ENCODE measurements at places on chromosomes 1 and 21.

DNA sequence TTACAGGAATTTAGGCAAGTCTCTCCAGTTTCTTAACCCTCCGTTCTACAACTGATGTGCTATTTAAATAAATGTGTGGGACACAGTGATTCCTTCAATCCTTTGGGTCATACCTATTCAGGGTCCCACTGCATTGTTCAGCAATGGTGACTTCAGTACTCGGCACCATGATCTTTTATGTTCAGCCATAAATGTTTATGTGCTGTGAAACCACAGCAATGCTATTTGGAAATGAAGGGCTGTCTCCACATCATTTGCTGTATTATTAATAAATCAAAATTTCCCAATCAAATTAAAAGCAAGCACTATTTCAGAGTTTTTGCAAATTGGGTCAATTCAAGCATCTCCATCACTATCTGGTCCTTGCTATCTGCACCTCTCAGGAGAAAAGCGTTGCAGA is 84.8 kb downstream of the NR5A2 start:
- DNase-seq: no peak

GRCh38 chr1:206714331-206715058 is 29.8 kb downstream of the MAPKAPK2 start:
- DNase-seq: no peak

DNA sequence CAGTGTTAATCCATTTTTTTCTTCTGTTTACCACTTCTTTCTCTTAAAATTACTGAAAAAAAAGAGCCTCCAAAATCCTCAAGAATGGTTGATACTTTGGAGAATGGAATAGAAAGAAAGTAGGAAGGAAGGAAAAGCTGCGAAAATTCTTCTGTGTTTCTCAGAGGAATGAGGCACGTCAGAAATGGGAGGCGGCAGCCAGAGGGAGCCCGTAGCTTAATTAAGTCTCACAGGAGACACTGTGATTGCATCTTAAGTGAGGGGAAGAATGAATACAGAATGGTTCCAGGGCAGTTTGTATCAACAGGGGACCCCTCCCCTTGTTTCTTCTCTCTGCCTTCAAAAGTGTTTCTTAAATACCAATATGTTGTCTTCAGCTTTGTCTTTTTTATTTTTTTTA is 1099.5 kb downstream of the PLA2G4A start:
- no peak for DNase-seq

- DNase-seq: no peak
These were observed 29.0 kb downstream of the SH3GLB1 start for GRCh38 chr1:86733340-86733739.

- DNase-seq: no peak
These were observed 88.0 kb upstream of the SLFNL1 start for GRCh38 chr1:41109310-41110197.

GRCh38 chr21:27122686-27123085 is 155.8 kb upstream of the ADAMTS5 start:
- no peak for DNase-seq

- no peak for DNase-seq
These were observed 828.5 kb upstream of the ADAMTS5 start for GRCh38 chr21:27795418-27795817.

DNA sequence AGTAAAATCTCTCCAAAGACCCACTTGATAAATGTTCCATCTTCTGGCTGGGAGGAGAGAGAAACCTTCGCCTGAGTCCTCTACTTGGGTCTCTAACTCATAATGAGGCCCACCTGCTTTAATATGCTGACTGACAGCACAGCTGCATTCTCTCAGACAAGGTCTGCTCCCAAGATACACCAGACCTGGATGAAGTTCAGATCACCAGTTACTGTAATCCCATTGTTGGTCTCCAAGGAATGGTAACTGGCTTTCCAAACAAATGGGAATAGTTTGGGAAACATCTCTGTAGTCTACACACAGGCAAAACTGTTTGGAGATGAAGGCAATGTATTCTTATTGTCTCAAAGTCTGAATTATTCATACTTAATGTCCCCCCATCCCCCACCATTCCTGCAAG is 27.9 kb upstream of the COL24A1 start:
- no peak for DNase-seq

DNA sequence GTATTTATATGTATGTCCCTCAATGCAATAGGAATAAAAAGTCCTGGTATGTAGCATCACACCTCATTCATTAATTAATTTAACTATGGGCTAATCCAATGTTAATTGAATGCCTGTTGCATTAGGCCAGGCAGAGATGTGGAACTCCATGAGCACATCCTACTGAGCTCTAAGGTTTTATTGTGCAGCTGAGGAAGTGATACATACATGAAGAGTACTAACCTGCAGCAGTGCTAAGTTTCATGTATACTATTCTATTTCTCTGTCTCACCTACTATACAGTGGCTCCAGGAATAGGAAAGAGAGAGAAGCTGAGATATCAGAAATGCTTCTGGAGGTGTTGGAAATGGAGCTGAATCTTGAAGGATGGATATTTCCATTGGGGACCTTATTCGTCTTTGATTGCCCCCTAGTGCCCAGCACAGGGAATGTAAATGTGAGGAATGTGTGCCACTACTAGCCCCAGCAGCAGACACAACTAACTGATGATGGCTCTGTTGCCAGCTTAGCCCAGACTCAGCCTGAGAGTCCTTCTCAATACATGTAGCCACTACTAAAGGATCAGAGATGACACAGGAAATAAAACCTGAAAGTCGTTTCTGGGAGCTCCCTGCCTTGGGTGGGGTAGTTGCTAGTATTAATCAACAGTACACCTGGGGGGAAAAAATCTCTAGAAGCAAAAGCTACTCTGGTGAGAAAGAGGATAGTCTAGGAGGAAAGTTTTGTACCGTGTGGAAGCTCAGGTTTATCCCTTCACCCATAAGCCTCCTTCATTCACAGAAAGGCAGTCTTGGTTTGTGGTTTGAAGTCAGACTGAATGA is 173.3 kb upstream of the FOXD3 start:
- DNase-seq: no peak

DNA sequence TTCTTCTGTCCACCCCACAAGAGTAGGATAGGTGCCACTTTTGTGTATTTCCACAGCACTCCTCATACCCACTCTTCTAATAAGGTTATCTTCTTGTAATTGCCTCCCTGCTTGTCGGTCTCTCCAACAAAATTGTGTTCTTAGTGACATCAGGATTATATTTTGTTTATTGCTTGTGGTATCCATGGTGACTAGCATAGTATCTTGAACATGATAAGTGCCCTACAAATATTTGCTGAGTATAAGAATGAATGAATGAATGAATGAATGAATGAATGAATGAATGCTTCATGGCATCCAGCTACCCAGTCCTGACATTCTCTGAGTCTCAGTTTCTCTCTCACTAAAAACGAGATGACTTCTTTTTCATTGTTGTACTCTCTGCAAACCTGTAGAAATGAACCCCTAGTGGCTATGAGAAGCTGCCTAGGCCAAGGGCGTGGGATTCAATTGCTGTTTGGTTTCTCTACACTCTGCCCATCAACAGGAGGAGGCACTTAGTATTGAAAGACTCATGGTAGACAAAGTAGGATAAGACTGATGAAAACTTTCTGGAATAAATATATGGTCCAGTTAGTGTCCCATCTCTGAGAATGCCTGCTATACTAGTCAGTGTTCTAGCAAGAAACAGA is 121.0 kb downstream of the TMEM53 start:
- no peak for DNase-seq

DNA sequence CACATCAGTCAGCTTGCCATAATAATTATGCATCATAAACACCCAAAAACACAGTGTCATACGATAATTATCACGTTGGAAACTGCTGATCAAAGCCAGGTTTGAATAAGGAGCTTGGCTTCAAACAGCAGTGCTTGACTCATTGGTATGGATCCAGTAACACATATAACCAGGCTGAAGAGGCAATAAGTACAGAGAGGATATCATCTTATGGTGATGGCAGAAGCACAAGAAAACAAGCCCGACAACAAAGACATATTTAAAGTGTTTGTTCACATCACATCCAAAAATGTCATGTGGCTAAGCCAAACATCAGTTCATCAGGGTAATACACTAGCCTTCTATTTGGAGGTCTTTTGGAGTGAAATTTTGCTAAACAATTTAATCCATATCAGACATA is 389.7 kb downstream of the NCAM2 start:
- no peak for DNase-seq

DNA sequence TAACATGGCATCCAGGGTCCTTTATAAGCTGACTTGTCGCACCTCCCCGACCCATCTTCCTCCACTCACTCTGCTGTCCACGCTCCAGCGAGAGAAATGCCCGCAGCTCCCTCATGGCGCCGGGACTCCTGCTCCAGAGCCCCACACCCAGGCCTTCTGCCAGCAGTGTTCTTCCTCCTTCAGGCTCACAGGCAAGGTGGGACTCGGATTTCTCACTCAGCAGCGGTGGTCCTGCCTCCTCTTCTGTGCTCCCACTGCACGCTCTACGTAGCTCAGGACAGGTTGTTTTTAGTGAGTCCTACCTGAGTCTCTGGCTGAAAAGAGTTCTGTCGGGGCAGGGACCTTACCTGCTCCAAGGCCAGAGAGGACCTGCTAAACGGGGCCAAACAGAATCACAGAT is 11.2 kb downstream of the THEMIS2 start:
- no peak for DNase-seq

GRCh38 chr1:8137481-8138244 is 111.6 kb upstream of the ERRFI1 start:
- DNase-seq: no peak

- DNase-seq: no peak
These were observed 2.9 kb upstream of the CAMK1G start for GRCh38 chr1:209580577-209580976.

DNA sequence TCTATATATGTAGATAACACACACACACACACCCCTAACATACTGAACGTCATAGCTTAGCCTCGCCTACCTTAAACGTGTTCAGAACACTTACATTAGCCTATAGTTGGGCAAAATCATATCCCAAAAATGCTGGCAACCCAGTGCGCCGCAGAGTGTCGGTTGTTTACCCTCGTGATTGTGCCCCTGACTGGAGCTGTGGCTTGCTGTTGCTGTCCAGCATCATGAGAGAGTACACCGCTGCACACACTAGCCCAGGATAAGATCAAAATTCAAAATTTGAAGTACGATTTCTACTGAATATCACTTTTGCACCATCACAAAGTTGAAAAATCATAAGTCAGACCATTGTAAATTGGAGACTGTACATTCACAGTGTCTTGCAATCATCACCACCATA is 73.1 kb upstream of the COG2 start:
- no peak for DNase-seq

GRCh38 chr1:115127539-115127938 is 38.2 kb upstream of the TSPAN2 start:
- no peak for DNase-seq

DNA sequence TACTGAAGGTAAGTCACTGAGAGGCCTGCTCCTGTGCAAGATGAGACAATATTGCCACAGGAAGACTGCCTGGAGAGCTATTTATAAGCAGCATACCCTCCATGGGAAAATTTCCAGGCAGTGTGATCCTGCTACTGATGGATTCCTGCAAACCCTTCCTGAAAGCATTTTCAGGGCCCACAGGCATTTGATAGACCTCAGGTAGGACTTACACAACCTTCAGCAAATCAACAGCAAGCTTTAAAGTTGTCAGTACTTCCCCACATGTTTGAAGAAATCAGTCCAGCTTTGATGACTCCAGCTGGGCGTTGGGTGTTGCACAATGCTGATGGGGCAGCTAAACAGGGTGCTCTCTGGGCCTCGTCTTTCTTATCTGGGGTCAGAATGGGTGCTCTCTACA is 108.8 kb downstream of the PLXNA2 start:
- no peak for DNase-seq

DNA sequence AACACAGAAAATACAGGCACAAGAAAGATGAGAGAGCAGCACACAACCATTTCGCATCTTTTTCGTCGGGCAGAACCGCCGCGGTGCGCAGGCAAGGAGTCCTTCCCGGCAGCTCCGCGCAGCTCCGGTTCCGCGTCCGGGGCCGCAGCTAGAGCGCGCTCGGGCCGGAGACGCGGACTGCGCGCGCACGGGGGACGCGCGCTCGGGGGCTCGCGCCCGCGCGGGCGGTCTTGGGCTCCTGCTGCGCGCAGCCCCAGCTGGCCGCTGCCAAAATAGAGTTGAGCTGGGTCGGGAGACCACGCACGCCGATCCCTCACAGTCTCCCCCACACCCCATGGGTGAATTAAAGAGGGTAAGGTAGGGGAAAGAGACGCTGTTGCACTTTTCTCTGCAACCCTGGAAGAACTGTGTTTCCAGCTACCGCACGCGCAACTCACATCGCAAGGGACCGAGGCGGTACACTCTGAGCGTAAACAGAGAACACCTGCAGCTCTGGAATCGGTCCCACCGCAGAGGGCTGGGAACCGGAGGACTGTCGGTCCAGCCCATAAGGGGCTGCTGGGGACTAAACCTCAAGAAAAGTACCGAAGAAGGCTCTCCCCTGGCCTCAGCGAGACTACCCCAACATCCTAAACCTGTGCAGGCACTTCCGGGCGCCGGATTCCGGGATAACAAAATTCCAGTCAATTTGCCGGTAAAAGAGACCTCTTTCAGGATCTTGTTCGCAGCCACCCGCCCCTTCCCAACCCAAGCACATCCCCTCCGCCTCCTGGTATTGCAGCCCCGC is 1.7 kb downstream of the NR5A2 start:
- DNase-seq: no peak

DNA sequence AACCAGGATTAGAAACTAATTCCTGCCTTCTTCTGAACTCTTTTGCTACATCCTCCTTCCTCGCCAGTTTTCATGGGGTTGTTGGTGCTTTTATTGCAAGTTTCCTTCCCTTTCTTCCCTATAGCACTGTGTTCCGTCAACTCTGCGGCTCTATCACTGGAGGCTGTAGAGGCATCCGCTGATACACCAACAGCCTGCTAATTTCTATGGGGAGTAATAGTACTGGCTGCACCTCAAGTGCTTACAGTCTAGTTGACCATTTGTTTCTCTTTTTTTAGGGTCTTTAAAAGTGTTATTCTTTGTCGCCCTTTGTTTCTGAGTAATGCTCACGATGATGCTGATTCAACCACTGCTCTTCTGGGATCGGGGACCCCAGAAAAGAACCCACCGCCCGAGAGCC is 746 bp downstream of the MIS18A start:
- no peak for DNase-seq

GRCh38 chr21:46152927-46153246 is 2.5 kb downstream of the FTCD start:
- DNase-seq: no peak

GRCh38 chr1:246161626-246162025 is 345.5 kb downstream of the SMYD3 start:
- DNase-seq: no peak

DNA sequence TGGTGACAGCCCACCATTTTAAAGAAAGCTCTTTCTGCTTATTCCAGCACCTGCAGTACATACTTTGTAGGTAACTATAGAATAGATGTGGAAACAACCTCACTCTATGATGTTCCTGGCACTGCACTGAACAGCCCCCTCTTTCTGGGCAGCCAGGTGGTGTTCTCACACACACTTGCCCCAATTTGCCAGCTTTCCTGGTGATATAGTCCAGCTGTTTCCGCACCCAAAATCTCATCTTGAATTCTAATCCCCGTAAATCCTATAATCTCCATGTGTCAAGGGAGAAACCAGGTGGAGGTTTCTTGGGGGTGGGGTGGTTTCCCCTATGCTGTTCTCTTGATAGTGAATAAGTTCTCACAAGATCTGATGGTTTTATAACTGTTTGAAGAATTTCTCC is 102.2 kb downstream of the FCRL5 start:
- no peak for DNase-seq

- no peak for DNase-seq
These were observed 20.7 kb downstream of the CD34 start for GRCh38 chr1:207890136-207890738.

Measured in activated CD4-positive, alpha-beta T cell treated with anti-CD3 and anti-CD28 coated beads for 4 hours (primary cell).